Cardiac atrium fibroblast (primary cell): ENCODE measurements at places on chromosomes 5 and 9. TPM values are rescaled to one million over a fixed set of nuclear protein-coding genes. Genes with fewer than 3 reads are reported as not detected.

MORN5 gene
- total RNA-seq = not detected in 2 replicates

TAF11L7 gene
- not detected in 2 replicates for total RNA-seq

PLAC8L1 gene
- not detected in 2 replicates for total RNA-seq

TLE4 gene
- 17.7 and 37.6 TPM in 2 replicates for total RNA-seq
